ENCODE measurements at places on chromosomes 7 and 10.

DNA sequence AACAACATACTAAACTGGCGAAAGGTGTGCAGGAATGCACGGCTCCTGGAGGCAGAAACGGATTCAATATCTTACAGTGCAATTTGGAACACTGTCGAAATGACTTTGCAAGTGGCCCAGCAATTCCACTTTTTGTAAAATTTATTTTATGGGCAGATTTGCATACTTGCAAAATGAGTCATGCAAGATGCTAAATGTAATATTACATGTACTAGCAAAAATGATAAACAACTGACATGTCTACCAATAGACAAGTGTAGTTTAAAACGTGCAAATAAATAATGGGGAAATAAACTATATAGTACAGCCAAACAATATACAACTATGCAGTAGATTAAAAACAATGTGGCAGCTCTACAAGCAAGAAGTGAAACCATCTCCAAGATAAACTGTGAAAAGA is 97.7 kb downstream of the ARHGAP12 start:
- DNase-seq, result no peak

GRCh38 chr10:43390759-43391158 is 18.2 kb downstream of the HNRNPF start:
- no peak for DNase-seq

- DNase-seq, result no peak
Measured at GRCh38 chr7:11985971-11986370, 154.0 kb upstream of the THSD7A start.

GRCh38 chr7:138349841-138350700 is 110.0 kb upstream of the TRIM24 start:
- DNase-seq, result no peak

GRCh38 chr7:7276161-7276560 is 93.8 kb downstream of the C1GALT1 start:
- no peak for DNase-seq

GRCh38 chr7:20754001-20754400 is 32.7 kb downstream of the SP8 start:
- DNase-seq, result no peak

- no peak for DNase-seq
Measured at GRCh38 chr7:10085231-10085630, 888.4 kb upstream of the PHF14 start.

DNA sequence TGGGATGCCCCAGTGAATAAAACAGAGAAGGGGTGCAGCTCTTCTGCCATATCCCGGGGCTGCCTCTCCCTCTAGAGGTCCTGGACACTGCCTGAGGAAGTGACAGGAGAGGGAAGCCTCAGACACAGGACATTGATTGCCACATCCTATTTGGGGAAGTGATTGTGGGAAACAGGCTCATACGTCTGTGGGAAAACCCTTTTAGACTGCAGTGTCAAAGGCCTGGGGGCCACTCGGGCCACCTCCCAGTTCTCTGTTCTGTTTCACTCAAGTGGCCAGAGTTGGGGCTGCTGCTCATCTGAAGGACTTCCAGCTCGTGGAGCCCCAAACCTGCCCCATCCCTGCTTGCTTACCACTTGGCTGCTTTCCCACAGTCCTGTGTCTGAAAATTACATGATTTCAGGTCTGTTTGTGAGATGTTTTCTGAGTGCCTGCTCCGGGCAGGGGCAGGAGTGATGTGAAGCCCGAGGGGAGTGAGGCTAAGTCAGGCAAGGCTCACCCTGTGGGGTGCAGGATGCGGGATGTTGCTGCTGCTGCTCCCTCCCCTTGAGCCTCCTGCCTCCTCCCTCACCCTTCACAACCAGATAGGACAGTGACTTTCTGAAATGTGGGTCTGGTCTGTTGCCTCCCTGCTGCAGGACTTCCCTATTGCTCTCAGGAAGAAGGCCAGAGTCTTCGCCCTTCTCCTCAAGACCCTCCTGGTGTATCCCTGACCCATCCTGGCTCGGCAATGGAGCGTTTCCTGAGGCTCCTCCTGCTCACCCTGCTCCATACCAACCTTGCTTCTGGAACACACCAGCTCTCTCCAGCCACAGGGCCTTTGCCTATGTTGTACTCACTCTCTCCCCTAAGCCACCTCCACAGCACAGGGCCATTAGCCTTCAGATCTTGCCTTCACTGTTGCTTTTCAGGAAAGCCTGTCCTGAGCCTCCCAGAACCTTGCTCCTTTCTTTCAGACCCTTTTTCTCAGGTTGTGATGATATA is 58.4 kb downstream of the NEURL1 start:
- no peak for DNase-seq

DNA sequence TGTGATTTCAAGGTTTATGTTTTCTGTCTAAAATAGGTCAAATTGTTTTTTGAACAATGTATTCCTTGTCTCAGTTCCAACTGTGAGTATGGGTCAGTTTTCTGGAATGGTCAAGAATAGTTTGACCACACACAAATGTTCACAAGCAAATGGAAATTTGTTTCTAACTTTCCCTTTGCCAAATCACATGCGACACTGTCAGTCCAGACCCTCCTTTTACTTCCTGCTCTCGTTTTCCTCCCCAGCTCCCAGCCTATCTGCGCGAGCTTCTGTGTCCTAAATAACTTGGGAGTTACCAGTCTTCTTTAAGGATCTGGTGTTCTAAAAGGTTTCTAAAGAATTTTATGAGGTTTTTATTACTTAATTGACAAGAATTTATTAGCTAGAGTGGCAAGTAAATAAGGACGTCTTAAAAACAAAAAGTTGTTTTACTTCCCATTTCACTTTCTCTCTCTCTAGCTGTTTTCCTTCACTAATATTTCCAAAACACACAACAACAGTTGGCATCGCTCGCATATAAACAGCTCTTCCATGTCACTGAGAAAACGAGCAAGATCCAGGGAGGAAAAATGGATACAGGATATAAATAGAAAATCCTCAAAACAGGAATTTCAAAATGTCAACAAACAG is 266.1 kb upstream of the KLF6 start:
- DNase-seq, result no peak

DNA sequence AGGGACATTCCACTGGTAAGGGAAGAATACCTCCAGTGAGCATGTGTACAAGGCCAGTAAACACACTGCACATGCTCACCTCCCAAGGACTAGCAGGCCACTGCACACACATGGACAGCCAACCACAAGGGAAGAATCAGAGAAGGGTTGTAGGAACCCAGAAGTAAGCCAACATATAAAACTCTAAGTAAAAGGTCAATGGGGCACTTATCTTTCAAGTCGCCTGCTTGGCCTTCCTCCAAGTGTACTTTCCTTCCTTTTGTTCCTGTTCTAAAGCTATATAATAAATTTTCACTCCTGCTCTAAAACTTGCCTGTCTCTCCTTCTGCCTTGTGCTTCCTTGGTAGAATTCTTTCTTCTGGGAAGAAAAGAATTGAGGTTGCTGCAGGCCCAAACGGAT is 33.0 kb downstream of the ORC5 start:
- DNase-seq, result no peak

DNA sequence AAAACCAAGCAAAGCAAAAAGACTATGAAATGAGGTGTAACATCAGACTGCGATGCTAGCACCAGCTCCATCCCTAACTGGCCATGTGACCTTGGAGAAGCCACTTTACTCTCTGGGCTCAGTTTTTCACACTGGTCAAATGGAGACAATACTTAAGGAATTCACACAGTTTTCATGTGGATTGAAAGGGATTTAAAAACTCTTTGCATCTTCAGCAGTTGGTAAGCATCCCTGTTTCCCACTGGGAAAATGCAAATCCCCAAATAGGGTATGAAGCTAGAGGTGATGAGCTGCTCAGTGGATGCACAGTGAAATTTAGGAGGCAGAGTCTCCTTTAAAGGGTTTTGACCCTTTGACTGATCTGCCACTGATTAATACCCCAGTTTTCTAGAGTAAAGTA is 240.7 kb downstream of the SORCS3 start:
- DNase-seq, result no peak

DNA sequence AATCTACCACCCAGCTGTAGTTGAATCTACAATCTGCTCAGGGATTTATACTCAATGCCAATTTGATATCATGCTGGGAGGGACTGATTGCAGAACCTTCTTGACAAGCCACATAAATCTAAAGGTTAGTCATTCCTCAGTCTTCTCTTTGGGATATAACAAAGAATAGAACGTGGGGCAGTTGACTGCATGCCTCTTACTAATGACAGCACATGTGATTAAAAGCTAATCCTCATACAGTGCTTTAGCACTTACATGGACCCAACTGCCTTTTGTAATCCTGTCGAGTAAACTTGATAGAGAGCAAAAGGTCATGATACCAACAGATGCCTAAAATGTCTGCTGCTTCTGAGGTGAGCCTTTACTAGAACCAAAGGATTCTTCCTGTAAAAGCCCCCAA is 12.3 kb downstream of the KLHL7 start:
- no peak for DNase-seq

DNA sequence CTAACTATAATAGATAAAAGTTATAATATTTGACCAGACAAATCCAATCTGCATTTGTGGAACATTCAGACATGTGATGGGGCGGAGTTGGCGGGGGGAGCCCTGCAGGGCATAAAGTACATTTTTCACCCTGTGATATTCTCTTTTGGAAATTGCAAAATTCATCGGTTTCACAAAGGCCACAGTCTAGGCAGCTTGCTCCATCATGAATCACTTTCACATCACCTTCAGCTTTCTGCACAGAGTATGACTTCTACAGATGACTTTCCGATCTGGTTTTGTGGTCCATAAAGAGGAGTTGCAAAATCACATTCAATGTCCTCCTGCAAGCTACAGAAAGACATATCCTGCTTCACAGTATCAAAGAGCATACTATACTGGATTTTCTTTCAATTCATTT is 51.4 kb upstream of the APBB1IP start:
- DNase-seq, result no peak

DNA sequence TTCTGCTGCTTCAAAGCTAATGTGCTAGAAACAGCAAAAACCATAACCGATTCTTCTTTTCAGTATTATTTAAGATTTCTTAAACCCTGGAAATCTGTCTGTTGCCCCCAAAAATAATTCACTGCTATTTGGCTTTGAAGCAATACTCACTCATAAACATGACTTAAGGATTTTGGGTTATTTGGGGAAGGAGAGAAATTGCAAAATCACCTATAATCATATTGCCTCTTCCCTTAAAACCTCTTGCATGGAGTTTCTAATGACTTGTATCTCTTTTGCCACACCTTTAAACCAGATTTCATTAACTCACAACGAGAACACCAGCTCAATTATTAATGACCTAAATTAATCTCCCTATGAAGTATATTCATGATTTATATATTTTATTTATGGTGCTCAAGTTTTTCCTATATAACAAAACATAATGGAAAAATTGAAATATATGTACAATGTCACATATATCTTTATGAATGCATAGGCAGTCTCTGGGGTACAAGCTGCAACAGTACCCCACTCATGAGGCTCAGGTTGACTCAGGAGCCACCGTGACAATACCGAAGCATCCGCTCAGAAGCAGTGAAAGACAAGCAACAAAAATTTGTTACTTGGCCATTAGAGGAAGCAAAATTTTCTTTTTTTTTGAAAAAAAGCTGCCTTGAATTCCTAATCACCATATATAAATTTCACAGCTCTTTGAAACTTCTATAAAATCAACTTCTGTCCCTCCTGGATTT is 3.0 kb downstream of the NAMPT start:
- DNase-seq, result no peak

DNA sequence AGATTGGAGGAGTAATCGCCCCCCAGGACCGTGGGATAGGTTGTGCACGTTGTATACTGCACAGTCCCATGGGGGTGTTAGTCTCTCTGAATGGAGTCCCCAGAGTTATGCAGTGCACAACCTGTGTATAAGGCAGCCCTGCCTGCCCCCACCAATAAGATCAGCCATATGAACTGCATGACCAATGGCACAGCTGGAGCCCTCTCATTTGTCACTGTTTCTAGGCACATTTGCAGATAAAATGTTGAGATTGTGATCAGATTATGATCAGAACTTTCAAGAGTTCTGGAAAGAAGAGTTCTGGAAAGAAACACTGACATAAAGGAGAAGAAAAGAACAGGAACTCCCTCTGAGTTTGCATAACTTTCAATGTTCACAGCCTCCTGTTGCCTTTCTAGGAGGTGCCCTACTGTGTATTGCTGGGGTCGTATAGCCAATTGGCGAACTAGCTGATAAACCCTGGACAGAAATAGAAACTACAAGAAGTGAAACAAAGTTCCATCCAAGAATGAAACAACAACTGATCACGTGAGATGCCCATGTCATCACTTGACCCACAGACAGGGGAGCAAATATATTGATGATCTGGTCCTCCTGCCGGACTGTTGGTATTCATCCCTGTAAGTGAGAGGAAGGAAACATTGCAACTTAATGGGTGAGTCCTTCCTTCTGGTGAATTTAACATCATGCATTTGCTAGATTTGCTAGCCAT is 49.6 kb upstream of the TOMM7 start:
- no peak for DNase-seq

GRCh38 chr10:68517188-68517587 is 10.1 kb downstream of the SLC25A16 start:
- DNase-seq, result no peak

DNA sequence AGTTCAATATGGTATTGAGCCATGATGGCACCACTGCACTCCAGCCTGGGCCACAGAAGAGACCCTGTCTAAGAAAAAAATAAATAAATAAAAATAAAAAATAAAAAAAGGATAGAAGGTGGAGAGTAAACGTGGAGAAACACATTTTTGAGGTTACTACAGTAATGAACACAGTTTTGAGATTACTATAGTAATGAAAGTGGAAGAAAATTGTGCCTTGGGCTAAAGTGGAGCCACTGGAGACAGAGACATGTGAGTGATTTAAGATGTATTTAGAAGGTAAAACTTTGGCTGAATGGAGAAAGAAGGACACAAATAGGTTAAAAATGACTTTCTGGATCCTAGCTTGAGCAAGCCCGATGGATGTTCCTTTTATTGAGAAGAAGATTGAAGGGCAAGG is 76.8 kb downstream of the HGF start:
- DNase-seq, result no peak

Measured in stimulated activated CD4-positive, alpha-beta T cell treated with anti-CD3 and anti-CD28 coated beads, Interleukin-4, amount 100 ng/mL, for 48 hours (primary cell).